Large intestine (tissue), 12 donors: ENCODE measurements at places on chromosomes 1 and 21. TPM values are rescaled to one million over a fixed set of nuclear protein-coding genes. Genes with fewer than 3 reads are reported as not detected.

DNA sequence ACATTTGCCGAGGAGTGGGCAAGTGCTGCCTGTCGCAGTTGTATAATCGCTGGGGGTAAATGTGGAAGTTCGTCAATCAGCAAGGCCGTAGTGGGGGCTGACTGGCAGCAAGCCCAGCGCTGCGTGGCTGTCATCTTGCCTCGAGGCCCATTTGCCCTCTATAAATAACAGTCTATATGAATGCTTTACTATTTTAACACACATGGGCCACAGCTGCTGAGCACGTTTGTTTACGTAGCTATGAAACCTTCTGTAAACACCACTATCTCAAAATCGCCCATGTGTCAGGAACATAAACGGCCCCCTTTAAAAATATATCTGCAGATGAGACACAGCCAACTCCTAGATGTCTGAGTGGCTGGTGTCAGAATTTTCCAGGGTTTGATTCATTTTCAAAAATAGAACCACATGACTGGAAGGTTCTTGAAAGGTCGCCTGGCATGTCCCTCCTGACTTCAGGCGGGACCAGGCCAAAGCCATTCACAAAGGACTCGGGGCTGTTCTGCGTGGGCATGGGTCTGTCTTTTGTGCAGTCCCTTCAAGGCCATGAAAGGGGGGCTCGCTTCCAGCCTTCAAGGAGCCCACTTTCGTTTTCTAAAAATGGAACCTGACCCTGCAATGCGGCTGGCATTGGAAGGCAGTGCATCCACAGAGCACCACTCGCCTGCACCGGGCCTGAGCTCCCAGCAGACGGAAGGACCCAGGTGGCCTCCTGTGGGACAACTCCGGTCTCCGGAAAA is 205.5 kb downstream of the KCNJ6 start:
- DNase-seq: peak; percentile 17

DNA sequence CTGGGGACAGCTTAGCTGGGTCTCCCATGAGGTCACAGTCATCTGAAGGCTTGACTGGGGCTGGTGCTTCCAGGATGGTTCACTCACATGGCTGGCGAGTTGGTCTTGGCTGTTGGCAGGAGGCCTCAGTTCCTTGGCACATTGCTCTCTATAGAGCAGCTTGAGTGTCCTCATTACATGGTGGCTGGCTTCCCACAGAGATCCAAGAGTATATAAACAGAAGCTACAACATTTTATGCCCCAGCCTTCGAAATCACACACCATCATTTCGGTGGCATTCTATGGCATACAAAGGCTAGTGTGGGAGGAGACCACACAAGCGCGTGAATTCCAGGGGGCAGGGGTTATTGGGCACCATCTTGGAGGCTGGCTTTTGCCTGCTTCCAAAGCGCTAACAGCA is 63.0 kb downstream of the ALPL start:
- DNase-seq: no peak

PARS2 gene
- 7.3 TPM for polyA plus RNA-seq

DNA sequence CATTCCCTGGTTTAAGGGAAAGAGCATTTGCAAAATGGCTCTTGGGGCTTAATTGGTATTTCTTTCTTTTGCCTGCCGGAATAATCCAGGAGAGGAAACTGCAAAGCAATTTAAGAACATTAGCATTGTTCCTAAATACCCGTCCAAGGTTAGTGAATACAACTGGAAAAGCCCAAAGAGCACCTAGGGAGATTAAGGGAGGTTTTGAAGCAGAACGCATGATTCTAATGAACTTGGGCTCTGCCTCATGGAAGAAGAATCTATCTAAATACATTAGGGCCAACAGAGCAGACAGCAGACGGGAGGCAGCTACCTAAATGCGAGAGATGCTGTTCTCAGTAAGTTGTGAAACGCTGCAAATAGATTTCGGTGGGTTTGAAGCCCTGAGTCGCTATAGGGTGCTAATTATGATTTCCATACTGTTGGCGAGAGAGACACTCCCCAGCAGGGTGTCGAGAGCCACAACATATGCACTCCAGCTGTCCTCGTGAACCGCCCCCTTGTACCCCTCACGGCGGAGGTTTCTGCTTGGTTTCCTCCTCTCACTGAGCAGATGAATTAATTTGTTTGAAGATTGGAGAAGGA is 326.7 kb upstream of the CAMK1G start:
- no peak for DNase-seq

UMODL1 gene
- 0.67 TPM for polyA plus RNA-seq

CHTOP gene
- 99.4 TPM for polyA plus RNA-seq
